AG10803 (cell line): ENCODE measurements at places on chromosomes 6 and 20.

- no peak for DNase-seq
Measured at GRCh38 chr6:91786474-91787184, 1199.8 kb upstream of the MAP3K7 start.

GRCh38 chr6:39516471-39516870 lies 194.0 kb upstream of the KCNK16 start:
- DNase-seq: peak; percentile 33

GRCh38 chr6:118551063-118552053 lies 3.3 kb downstream of the PLN start:
- DNase-seq: peak; percentile 77

- DNase-seq: no peak
Measured at GRCh38 chr6:11920566-11920965, 91.5 kb upstream of the HIVEP1 start.

- DNase-seq: peak; percentile 97
Measured at GRCh38 chr20:50292591-50293283, 102.1 kb downstream of the CEBPB start.

- DNase-seq: peak; percentile 22
Measured at GRCh38 chr6:33717934-33718455, 6.5 kb upstream of the UQCC2 start.

DNA sequence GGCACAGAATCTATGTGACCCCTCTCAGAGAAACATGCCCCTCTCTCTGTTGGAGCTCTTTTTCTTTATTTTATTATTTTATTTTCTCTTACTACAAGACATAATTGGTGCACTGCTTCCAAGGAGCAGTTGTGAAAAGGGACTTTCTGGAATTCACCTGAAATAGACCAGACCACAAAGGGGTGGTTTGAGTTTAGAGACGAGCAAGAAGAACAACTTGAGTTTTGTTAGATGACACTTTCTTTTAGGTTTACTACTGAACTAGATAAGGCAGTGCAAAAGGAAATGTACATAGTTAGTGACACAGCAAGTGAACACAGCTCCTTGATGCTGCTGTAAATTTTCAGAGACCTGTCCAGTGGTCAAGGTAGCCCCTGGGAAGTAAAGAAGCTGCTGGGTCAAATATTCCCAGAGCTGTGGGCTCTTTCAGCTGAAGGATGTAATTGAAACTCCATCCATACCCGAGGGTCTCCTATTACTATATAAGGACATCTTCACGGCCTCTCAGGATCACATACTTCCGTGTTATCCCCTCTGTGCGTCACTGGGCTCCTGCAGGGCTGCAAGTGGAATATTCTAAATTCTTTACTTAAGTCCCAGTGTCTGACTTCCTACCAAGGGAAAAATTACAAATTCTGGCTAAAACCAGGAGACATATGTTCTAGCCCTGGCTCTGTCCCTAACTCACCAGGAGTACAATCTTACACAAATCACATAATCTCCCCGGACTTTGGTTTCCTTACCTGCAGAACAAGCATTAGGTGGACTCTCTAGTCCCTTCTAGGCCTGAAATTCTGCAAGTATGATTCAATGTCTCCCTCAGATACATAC lies 69.1 kb upstream of the ADTRP start:
- DNase-seq: no peak

DNA sequence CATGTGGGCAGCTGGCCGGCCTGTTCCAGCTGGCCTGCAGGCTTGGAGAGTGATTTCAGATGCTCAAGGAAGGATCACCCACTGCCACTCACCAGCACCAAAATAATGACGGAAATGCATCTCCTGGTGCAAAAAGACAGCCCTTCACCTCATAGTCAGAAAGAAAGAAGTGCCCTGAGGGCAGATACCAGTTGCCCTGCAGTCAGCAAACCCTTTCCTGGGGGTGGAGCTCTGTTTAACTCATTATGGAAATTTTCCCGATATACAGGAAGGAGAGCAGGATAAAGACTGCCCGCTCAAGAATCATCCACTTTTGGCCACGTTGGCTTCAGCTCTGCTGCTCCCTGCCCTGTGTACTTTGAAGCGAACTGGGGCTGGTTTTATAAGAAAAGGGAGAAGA lies 127.9 kb downstream of the GRM4 start:
- DNase-seq: no peak

DNA sequence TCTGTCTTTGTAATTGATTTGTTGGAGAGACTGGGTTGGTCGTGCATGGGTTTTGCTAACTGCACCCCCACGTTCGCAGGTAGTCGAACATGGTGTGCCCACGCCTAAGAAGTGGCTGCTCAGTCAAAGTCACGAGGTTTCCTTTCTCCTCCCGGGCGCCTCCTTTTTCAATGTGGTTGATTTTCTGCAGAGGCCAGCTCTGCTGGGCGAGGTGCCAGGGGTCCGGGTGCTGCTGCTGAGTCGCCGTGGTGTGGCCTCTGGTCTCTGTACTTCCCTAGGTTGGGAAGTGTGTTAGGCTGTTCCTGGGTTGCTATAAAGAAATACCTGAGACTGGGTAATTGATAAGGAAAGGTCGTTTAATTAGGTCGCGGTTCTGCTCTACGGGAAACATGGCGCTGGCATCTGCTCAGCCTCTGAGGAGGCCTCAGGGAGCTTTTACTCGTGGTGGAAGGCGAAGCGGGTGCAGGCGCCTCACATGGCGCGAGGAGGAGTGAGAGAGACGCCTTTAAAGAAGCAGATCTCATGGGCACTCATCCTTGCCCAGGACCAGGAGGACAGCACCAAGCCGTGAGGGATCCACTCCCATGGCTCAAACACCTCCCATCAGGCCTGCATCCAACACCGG lies 14.1 kb downstream of the OSBPL2 start:
- DNase-seq: no peak

- peak; percentile 74 for DNase-seq
Measured at GRCh38 chr6:150403458-150404246, 34.8 kb downstream of the IYD start.

GRCh38 chr20:48599748-48600469 lies 227.9 kb downstream of the PREX1 start:
- no peak for DNase-seq

DNA sequence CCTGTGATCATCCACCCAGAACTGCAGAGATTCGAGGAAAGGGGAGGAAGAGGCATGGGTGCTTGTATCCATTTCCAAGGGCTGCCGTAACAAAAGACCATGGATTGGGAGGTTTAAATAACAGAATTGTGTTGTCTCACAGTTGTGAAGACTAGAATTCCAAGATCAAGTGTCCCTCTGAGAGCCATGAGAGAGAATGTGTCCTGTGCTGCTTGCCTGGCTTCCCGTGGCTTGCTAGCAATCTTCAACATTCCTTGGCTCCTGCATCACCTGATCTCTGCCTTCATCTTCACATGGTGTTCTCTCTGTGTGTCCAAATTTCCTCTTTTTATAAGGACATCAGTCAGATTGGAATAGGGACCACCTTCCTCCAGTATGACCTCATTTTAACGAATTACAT lies 69.8 kb downstream of the CDC40 start:
- DNase-seq: no peak

GRCh38 chr6:6503191-6503590 lies 85.3 kb upstream of the LY86 start:
- no peak for DNase-seq

- DNase-seq: peak; percentile 35
Measured at GRCh38 chr6:30463651-30464618, 25.4 kb upstream of the HLA-E start.

GRCh38 chr6:53837865-53838769 lies 43.3 kb downstream of the LRRC1 start:
- DNase-seq: no peak

- no peak for DNase-seq
Measured at GRCh38 chr6:144140867-144141266, 9.4 kb upstream of the STX11 start.

GRCh38 chr20:63860325-63861051 lies 810 bp upstream of the ABHD16B start:
- DNase-seq: no peak
